DMS53 (cell line): ENCODE measurements at places on chromosomes 3 and 15.
A peak's percentile ranks its signal among the peaks of the same experiment; 100 is the strongest.

- peak; percentile 24 for DNase-seq
Measured at GRCh38 chr15:68316061-68316804, 38.7 kb downstream of the FEM1B start.

GRCh38 chr15:57290826-57291225, 85.5 kb upstream of the CGNL1 start:
- no peak for DNase-seq

- DNase-seq: peak; percentile 50
Measured at GRCh38 chr3:119257654-119258410, 17.2 kb upstream of the B4GALT4 start.

- no peak for DNase-seq
Measured at GRCh38 chr3:66504850-66505641, 4.2 kb upstream of the LRIG1 start.

GRCh38 chr15:85689729-85690128, 105.0 kb downstream of the KLHL25 start:
- DNase-seq: no peak

- DNase-seq: no peak
Measured at GRCh38 chr3:140198242-140198641, 263.3 kb downstream of the CLSTN2 start.

- no peak for DNase-seq
Measured at GRCh38 chr3:88141458-88142083, 8.2 kb upstream of the C3orf38 start.

DNA sequence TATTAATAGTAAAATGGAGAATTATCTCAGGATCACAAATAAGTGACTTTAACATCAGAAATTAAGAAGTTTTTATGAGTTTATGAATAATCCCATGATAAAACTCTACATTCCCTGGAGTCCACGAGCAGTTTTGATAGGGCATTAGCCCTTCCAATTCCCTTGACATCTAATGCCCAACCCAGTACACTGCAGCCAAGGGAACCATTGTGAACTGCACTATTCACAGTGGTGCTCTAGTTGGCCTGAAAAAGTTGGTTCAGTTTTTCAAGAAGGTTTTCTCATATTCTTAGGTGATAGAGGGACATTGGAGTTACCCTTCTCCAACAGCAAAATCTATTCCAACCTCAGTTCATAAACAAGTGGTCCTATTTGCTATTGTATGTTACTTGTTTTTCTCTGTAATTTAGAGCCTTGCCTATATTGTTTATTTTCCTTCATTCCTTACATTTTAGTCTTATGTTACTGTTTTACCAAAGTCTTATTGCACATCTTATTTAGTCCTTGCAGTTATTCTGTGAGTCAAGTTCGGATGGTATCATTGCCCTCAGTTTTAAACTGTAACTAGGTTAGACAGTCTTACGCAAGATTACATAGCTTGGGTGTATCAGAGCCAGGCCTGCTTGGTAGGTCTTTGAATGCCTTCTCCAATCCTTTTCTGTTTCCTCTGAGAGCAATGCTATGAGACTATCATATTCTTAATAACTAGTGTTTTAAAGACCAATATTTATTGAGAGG, 57.9 kb upstream of the SAMMSON start:
- DNase-seq: no peak

DNA sequence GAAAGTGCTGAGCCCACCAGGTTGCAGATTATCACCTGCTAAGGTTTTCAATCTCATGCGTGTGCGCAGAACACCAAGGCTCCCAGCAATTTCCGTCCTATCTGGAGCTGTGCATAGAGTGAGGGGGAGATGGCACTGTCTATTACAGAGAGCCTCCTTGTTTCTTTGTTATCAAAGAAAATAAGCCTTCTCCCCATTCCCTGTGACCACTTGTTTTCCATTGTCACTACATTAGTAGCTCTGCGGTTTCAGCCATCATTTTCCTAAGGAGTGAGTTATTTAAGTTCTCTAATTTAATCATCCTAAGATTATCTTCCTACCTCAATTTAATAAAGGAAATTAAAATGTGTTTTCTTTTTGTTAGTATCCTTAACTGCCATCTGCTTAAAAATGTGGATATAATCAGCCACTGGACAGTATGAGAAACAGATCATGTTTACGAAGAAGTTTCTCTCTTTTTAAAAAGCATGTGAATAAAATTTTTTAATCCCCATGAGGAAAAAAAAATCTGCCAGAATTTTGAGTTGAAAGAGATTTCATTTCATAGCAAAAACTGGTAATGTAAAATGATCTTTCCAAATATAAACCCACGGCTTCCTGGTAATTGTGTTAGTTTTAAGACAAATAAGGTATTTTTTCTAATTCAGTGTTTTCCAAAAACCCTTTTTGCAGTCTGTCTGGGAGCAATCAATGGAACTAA, 172.3 kb upstream of the UBE2E1 start:
- no peak for DNase-seq

GRCh38 chr15:33370623-33371020, 59.9 kb downstream of the RYR3 start:
- DNase-seq: no peak

DNA sequence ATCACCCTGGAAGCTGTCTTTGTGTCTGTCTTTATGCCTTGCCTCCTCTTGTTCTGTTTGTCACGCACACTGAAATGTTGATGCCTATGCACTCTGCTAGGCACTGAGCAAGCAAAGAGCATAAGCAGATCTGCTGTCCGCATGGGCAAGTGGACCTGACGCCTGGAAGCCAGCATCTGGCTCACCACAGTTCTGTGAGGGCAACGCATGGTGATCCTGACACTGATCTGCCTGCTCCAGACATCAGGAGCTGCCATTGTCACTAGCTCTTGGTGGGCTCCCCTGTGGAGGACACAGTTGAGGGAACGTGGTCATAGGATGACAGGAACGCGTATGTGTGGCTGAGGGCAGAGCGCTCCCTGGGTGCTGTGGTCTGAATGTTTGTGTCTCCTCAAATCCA, 234.6 kb downstream of the ADAMTS17 start:
- DNase-seq: no peak

DNA sequence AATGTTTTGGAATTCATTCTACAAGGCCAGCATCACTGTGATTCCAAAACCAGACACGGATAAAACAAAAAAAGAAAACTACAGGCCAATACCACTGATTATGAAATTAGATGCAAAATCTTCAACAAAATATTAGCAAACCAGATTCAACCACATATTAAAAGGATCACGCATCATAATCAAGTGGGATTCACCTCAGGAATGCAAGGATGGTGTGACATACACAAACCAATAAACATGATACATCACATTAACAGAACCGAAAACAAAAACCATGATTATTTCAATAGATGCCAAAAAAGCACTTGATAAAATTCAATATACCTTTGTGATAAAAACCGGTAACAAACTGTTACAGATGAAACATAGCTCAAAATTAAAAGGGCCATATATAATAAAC, 48.9 kb downstream of the DLG1 start:
- no peak for DNase-seq

GRCh38 chr3:142394921-142395622, 52.8 kb downstream of the XRN1 start:
- no peak for DNase-seq

DNA sequence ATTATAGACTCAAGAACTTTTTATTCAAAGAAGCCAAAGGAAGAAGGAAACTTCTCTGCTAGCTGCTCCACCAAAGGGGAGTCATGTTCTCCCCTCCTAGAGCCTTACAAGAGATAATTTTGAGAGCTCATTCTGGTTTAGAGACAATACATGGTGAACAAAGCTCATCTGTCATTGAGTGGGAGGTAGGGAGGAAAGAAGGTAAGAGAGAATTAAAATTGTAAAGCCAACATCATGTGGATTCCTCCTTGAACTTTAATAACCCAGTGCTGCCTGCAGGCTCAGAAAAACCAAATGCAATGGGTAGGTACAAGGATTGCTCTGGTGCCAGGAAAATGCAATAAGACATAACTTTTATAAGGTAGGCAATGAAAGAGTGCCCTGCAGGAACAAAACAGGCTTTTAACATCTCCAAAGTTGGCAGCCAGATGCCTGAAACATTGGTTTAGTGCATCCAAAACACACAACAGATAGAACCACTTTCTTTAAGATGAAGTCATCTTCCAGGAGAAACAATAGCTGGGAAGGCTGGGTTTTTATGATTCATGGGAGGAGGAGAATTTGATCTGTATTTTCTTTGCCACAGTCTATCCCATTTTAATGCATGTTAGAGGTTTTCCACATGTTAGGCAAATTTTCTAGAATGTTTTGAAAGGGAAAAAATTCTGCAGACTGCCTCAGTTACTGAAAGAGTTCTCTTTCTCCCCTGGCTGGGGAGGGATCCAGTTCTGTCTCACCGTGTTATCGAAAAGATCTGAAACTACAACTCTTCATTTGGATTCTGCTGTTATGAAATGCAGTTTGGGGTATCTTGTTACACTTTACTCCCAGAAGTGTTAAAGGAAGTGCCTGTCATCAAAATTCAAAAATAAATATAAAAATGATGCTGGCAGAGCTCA, 11.3 kb upstream of the ARHGEF3 start:
- no peak for DNase-seq

DNA sequence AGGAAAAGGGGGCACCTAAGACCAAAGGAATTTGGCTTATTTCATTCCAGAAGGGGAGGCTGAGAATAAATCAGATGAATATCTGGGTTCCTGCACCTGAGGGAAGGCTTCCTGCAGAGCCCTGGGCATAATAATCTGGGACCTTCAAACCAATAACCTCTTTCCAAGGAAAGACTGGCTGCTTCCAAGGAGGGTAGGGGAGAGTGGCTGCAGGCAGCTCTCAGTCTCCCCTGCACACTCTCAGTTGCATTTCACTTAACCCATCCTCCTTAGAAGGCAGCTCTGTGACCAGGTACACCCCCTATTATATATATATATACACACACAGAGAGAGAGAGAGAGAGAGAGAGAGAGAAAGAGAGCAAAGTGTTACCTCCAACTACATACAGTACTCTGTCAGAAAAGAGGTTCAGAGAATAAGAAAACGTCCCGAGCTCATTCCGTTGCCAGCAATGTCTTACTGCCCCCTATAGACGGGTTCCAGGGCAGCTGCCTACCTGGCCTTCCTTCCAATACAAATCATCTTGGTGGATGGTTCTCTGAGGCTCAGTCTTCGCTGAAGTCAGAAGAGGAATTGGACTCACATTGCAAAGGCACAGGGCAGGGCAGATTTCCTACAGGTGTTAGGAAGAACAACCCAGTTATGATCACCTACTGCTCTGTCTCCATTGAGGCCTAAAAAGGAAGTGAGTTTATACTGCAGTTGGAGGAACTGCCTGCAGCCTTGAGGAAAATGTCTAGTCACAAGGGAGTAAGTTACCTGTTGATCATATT, 26.1 kb downstream of the CAPN3 start:
- peak; percentile 69 for DNase-seq

DNA sequence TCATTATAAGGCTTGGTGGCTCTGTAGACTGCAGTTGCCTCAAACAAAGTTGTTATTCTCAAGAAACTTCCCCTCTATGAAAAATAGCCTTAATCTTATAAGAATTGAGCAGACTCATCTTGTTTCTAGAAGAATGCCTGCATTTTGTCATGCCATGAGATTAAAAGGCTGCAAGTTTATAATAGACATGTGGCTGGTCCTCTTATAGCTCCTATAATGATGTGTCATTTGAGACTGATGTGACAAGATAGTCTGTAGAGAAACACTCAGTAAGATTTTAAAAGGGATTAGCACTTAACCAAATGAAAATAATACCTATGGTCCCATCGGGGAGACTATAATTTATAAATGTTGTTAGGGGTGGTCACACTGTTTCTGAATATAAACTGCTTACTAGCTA, 312.5 kb downstream of the OXSM start:
- no peak for DNase-seq

DNA sequence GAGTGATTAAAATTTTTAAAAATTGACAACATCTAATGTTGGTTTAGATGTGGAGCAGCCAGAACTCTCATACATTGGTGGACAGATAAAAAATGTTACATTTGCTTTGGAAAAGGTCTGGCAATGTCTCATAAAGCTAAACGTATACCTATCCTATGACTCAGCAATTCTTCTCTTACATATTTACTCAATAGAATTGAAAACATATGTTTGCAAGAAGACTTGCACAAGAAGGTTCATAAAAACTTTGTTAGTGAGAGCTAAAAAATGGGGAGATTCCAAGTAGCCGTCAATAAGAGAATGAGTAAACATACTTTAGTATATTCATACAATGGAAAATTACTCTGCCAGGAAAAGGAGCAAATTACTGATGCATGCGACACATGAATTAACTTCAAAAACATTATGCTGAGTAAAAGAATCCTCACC, 30.0 kb downstream of the MASP1 start:
- DNase-seq: no peak

DNA sequence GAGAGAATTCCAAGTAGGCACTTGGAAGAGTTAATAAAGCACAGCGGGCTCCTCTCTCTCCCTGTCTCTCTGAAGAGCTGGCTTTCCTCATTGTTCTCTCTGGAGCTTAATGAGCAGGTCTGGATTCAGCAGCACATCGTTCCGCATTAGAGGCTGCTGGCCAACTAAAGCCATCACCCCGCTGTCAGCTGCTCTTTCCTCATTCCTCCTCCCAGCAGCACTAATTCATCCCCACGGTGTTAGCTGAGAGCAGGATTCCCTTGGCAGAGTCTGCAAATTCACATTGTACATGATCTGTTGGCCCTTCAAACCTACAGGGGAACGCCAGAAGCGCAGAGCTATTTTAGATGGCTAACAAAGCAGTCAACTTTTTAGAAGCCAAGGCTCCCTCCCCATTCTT, 44.2 kb downstream of the SGO1 start:
- DNase-seq: no peak

DNA sequence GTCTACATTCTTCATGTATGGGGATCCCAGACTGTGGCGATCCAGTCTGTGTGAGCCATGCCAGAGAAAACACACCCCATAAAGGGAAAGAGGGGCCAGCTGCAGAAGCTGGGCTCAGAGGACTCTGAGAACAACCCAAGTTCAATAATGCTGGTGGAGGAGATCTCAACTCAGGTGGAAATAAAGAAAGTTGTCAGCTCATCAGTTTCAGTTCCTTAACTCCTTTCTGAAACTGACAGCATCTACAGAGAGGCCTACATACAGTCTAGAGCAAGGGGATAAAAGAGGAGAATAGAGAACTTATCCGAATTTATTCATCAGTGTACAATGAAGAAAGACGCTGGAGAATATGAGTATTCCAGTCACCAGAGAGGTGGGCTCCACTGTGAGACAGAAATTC, 77.0 kb downstream of the NTRK3 start:
- no peak for DNase-seq

GRCh38 chr3:42747581-42747980, 25.5 kb downstream of the CCDC13 start:
- DNase-seq: no peak

DNA sequence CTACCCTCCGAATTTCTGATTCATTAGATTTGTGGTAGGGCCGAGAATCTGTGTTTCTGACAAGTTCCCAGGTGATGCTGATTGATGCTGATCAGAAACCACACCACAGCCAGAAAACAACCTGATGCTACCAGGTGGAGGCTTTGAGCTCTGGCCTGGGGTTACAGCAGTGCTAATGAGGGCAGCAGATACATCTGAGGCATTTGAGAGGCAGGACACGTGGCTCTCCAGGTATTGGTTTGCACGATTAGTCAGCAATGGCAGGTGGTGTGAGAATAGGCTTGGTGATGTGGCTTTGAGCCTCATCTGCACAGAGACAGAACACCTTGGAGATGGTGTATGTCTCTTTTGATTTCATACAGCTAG, 78.8 kb upstream of the THBS1 start:
- peak; percentile 70 for DNase-seq
